ENCODE measurements at places on chromosomes 1 and 21.

GRCh38 chr1:163046071-163046470 is 23.1 kb upstream of the RGS4 start:
- DNase-seq: no peak

DNA sequence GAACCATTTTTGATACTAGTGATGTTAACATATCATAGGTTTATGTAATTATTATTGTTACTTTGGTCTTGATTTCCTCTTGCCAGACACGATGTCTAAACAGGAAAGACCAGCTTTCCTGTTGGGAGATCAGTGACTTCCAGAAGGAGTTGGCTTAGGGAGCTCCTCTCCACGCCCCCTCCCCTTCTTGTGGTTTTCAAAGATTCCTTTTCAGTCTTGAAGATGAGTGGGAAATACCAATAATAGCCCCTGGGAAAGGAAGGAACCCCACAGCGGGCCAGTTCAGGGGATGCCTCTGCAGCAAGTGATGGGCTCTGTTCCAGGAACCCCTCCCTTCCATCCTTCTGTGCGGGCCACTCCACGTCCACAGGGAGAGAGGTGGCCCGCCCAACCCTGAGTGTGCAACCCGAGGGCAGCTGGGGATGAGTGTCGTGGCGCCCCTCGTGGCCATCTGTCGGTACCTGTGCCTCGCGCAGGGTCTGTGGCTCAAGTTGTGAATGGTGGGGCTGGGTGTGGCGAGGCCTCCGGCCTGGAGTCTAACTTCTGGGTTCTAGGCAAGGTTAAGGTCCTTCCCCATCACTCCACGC is 65.7 kb downstream of the TLR5 start:
- DNase-seq: no peak

- no peak for DNase-seq
Observed at GRCh38 chr1:201527879-201528278, 11.0 kb upstream of the NAV1 start.

DNA sequence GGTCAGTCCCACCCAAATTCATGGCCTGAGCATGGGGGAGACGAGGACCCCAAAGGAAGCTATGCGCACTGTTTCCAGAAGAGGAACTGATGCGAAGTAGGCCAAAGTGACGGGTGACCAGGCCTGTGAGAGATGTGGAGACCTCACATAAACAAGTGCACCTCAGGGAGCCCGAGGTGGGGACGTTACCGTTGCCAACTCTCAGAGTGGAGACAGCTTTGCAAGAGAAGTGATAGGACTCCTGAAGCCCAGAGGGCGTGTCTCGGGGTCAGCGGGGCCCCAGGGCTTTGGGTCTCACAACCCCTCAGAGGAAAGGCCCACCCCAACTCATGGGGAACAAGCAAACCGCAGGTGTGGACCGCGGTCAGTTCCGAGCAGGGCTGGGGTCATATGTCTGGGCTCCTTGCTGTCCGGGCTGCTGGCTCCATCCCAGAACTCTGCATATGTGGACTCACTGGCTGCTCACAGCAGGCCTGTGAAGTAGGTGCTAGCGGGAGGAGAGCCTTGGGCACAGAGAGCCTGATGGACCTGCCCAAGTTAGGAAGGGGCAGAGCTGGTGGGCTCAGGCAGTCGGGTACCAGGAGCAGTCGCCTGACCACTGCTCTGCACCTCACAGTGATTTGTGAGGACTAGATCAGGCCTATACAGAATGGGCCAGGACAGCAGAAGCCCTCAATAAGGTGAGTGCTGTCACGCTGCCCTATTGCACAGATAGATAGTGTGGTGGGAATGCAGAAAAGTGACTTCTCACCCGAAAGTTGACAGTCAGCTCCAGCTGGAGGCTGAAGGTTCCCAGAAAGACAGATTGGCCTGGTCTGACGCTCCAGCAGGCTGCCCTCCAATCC is 26.2 kb downstream of the STUM start:
- no peak for DNase-seq

GRCh38 chr21:44979687-44980561 is 40.1 kb downstream of the SLX9 start:
- no peak for DNase-seq

All from NCI-H1930 (cell line).